ENCODE measurements at places on chromosomes 2 and 18.

DNA sequence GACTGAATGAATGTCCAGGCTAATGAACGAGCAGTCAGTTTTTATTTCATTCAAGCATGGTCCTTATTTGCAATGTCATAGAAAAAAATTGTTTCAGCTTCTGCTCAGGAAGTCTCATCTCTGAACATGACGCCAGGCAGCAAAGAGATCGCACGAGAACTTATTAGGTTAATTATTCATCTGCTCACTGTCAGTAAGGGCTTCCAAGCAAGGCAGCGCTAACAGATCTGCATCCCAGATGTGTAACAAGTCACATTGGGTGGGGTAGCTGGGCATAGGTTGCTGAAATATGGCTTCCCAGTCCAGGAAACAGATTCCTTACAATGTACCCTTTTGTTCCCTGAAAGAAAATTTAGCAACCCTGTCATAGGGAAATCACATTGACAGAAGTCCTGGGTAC lies 63.5 kb downstream of the ANKRD44 start:
- no peak for DNase-seq

DNA sequence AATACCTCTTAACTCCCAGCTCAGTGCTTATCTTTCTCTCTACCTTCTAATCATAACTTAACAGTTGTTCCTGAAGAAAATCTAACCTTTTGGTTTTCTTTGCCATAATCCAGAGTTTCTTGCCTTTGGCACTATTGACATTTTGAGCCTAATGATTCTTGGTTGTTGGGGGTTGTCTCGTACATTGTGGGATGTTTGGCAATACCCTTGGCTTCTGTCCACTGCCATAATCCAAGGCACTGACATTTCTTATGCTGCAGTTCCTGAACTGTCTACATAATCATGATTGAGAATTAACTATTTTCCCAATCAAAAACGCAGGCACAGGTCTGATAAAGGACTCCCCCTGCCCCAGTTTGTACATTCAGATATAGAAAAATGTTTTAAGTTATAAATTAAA lies 203.2 kb upstream of the MEX3C start:
- no peak for DNase-seq

- DNase-seq = no peak
These were observed 27.4 kb upstream of the SLC3A1 start for GRCh38 chr2:44247924-44248323.

- no peak for DNase-seq
These were observed 131.5 kb downstream of the ATP9B start for GRCh38 chr18:79200546-79201268.

DNA sequence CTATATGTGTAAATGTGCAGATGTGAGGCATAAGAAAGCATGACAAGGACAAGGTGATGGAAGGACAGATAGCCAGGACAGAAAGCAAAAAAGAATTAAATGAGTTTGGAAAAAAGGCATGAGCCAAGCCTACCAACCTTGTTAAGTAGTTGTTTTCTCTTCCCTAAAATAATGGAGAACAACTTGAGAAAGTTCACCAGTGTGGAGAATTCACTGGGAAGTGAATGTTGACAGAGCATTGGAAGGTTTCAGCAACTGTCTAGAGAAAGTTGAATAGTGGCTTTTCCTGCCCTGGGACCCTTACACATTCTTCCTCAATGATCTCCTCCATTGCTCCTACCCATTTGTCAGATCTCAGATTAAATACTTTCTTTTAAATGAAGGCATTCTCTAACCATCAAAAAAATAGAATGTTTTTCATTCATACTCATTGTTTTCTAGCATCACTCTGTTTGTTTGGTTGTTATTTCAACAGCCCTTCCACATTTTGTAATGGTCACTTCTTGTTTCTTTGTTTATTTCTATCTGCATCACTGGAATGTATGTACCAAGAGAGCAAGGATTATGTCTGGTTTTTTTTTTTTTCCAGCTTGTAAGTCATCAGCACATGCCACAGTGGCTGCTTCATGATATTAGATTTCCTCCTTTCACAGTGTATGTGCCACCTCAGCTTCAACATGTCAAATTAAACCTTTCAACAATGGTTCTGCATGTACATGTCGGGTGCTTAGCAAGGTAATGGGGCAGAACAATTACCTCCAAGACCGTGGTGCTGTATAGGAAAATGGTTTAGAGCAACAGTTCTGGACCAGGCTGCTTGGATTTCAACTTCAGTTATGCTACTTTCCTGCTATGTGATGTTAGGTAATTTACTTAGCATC lies 586.0 kb upstream of the VRK2 start:
- DNase-seq = no peak

DNA sequence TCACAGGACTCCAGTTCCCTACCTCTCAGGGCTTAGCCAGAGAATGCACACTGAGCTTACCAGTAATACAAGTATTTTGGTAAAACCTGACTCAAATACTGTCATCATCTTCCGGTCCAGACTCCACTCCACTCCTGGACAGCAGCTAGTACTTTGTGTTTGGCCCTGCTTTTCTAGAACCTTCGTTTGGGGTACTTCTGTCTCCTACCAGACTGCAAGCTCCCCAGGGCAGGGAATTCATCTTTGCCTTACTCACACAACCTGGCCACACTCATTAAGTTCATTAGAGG lies 108.9 kb upstream of the CDC42EP3 start:
- no peak for DNase-seq

GRCh38 chr2:57793310-57793709 lies 253.3 kb upstream of the VRK2 start:
- no peak for DNase-seq

DNA sequence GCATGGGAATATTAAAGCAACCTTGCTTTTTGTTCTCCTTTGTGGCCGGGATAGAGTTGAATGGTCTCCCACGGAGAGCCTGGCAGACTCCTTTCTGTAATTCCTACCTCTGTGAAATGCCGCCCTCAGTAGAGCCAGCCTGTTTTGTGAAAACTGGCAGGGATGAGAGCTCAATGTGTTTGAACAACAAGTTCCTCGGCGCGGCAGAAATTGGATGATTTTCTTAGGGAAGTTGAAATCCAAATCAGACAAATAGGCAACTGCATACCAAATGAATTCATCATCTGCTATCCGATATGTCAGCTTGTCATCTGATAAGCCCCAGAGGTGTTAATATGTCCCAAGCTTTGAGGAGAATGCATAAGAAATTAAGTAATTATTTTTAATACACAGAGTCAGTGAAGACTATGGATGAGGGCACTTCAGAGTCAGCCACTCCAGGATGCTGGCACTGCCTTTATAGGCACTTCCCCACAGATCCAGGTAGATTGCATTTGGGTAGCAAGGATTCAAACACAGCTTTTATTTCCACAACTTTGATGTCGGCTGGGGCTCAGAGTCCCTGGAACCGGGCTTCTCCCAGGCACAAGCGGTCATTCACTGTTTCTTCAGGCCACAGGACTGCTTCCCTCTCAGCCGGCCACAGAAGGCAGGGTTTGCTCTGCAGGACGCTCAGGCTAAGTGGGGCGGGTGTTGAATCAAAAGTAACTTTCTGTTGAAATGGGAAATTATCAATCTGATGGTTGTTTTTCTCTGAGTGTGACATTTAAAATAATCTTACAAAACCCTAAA lies 82.8 kb upstream of the REV1 start:
- DNase-seq = no peak

DNA sequence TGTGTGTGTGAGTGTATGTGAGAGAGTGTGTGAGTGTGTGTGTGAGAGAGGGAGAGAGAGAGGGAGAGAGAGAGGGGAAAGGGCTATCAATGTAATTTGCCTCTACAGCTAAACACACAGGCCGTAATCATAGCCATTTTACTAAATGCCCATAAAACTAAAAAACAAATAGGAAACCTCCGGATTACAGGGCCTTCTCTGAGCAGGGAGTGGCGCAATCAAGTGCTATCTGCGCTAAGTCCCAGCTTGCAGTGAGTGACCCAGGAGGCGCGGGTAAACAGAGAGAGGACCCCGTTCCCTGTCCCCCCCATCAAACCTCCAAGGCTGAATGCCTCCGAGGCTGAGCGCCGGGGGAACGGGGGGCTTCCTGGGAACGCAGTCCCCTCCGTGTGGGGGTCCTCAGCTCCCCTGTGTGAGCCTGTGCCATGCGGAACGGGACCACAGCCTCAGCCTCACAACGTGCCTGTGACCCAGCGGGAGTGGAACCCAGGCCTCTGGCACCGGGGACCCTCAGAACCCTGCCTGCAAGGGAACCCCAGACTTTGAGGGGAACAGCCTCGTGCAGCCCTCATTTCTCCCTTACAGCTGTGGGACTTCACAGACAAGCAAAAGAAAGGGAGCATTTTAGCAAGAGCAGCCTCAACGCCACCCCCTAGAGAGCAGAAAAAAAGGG lies 54.7 kb upstream of the ID2 start:
- DNase-seq = no peak

DNA sequence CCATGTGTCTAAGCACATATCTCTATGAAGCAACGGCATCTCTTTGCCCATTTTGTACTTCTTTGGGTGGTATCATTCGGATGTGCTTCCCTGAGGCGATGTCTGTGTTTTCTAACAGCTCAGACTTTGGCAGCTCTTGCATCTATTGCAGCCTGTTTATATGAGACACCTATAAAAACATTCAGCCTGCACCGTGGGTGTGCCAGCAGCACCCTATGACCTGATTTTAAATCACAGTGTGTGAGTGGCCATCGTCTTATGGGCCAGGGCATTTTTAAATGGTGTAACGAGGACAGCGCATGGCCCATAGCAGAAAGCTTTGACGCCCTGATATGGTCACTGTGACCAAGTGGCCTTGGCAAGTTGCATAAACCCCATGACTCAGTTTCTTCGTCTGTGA lies 12.9 kb downstream of the NPAS2 start:
- no peak for DNase-seq

DNA sequence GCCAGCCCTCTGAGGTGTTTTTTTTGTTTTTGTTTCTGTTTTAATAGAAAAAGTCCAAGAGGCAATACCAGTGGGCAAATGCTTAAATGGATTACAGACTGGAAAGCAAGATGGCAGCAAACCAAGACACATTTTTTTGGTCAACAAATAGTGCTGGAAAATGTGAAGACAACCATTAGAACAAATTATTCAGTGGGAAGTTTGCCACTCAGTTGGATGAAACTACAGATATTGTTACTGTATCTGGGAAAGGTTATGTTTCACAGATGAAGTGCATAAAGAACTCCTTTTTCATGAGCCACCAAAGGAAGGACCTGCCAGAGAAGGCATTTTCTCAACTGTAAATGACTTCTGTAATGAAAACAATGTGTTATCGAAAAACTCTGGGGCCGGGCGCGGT lies 93.0 kb upstream of the ODC1 start:
- no peak for DNase-seq

GRCh38 chr2:169077674-169078240 lies 8.4 kb downstream of the DHRS9 start:
- DNase-seq = no peak
